ENCODE measurements at places on chromosomes 2 and 18.

- no peak for DNase-seq
Observed at GRCh38 chr2:135637456-135638087, 104.1 kb upstream of the UBXN4 start.

GRCh38 chr2:98036349-98037000 lies 40.7 kb upstream of the TMEM131 start:
- no peak for DNase-seq

DNA sequence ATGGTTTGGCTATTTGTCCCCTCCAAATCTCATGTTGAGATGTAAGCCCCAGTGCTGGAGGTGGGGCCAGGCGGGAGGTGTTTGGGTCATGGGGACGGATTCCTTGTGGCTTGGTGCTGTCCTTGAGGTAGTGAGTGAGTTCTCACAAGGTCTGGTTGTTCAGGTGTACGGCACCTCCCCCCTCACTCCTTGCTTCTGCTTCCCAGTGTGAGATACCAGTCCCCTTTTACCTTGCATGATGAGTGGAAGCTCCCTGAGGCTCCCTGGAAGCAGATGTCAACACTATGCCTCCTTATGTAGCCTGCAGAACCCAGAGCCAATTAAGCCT lies 232.6 kb downstream of the LDLRAD4 start:
- DNase-seq: no peak

GRCh38 chr2:8171608-8172007 lies 510.2 kb upstream of the ID2 start:
- no peak for DNase-seq

DNA sequence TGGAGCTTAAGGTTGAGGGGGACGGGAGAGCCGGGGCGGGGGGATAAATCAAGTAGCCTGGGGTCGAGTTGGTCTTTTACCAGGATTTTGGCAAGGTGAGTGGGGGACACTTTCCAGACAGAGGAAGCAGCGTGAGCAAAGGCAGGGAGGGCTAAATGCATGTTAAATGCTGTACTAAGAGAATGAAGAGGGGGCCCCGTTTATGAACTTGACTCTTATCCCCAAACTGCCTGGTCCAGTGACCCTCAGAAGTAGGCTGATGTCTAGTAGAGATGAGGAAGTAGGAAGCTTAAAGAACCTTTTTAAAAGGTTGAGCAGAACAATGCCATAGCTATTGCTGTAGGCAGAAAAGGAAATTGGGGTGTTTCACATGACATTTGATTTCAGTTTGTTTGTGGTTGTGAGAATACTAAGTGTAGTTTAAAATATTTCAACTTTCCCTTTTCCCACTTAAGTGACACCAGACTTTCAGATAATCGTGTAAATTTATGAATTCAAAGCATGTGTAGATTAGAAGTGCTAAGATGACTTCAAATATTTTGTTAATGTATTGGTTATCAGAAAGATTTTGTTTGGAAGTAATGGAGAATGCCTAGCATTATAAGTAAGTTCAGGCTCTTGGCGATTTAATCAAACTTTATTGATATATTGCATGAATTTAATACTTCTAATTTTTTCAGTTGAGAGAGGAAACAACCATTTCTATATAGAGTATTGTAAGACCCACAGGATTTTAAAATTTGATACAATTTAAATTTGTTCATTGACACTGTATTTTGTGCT lies 1.8 kb downstream of the REL start:
- peak; percentile 93 for DNase-seq

GRCh38 chr18:33101316-33101715 lies 328.5 kb upstream of the KLHL14 start:
- DNase-seq: no peak

- no peak for DNase-seq
Observed at GRCh38 chr2:230758566-230759480, 46.2 kb downstream of the CAB39 start.

DNA sequence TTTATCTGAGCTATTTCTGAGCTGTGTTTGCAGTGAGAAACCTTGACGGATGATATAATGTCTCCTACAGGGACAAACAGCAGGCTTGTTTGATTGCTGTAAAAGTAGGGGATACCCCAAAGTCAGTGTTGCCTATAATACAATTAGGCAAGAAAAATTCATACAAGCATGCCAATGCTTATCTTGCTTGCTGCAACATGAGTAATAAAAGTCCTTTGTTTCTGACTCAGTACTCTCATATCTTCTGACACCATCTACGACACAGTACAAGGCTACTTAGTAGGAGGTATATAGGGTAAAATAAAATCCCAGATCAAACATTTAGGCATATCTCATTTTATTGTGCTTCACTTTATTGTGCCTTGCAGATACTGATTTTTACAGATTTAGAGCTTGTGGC lies 33.0 kb downstream of the ERBB4 start:
- no peak for DNase-seq

DNA sequence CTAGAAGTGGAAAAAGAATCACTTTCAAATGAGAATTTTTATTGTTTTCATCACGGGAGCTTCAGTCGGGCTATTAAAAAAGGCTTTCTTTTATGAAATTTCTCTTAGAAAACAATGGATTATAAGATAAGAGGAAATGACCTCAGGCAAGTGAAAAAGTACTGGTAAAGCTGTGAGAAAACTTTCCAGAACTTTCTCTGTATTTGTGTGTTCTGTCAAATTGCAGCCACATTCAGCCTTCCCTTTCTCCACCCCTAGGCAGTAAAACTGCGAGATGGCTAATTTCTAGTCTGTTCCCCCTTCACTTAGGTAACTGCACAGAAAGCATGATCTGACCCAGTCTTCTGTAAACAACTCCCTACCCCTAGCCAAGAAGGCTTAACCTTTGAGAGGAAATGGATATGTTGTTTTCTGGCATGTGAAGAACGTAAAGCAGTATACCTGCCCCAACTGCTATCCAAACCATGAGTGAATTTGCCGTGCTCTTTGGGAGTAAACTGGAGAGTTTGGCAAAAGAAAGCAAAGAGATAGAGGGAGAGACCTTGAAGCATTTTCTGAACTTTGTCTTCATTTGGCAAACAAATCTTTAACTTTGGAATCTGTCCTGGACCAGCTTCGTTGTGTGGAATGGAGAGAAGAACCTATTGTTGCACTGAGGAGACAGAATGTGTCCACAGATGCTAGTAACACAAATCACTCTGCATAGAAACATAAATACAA lies 105.4 kb downstream of the ETAA1 start:
- DNase-seq: no peak

All from Karpas-422 (cell line).